ENCODE measurements at places on chromosomes 16 and 17.

DNA sequence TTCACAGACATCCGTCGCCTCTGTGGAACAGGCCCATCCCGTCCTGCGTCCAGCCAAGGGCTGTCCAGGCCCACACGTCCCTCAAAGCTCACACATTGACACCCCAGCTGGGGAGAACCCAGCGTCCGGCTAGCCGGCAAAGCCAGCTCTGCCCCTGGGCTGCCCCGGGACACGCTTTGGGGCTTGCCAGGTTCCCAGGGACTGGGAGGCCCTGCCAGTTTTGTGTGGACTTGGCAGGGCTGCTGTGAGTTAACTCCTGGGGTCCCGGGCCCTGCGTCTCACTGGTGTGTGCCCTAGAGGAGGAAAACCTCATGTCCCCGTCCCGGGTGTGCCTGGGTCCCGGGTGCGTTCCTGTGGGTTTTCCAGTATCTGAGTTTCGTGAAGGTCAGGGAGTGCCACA, 6.3 kb downstream of the SOX8 start:
- DNase-seq, result no peak

GRCh38 chr17:60381958-60382357, 10.0 kb downstream of the USP32 start:
- no peak for DNase-seq

GRCh38 chr16:20760346-20760745, 3.5 kb upstream of the ACSM3 start:
- DNase-seq, result no peak

DNA sequence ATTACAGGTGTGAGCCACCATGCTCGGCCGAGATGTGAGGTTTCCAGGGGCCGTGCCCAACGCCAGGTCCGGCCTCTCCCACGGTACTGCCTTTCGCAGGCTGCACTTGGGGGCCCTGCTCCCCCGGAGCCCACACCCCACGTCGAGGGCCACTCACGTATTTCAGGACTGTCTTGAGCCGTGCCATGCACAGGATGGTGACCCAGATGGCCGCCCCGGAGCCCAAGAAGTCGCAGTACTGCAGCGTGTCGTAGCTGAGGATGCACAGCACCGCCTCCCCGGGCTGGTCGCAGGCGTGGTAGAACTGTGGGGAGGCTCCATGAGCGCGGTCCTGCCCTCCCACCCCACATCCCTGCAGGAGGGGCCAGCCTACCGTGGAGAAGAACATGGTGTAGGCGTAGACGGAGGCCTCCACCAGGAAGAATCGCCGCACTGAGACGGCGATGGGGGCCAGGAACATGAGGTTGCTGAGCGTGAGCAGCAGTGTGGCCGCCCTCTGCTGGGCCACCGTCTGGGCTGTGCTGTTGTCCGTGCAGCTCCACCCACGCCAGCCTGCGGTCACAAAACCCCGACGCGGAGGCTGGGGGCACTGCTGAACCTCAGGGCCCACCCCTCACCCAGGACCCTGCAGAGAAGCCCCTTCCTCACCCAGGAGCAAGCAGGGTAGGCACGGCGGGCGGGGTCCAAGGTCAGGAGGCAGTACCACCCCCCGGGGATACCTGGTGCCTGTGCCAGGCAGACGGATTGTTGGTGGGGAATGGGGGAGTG, 3.7 kb upstream of the MRPL28 start:
- no peak for DNase-seq

DNA sequence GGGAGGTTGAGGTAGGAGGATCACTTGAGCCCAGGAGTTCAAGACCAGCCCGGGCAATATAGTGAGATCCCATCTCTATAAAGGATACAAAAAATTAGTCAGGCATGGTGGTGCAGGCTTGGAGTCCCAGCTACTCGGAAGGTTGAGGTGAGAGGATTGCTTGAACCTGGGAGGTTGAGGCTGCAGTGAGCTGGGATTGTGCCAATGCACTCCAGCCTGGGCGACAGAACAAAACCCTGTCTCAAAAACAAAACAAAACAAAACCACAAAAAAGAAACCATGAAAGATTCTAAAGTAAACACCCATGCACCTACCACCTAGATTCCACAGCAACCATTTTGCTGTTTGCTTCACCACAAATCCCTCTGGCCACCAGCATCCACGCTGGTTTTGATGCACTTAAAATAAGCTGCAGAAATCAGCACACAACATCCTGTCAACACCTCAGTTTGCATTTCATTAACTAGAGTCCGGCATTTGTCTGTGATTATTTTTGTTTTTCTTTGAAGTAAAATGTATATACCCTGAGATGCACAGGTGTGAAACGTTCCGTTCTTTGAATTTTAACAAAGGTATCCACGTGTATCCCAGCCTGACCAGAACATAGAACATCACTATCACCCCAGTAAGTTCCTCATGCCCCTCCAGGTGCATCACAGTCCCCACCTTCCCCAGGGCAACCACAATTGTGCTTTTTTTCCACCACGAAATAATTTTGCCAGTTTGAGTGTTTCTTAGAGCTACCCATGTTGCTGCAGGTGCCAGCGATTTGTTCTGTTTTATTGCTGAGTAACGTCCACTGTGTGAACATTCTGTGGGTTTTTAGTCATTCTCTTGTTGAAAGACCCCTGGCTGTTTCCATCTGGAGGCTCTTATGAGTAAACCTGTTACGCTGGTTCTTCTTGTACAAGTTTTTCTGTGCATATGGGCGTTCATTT, 191.5 kb downstream of the SEC14L1 start:
- no peak for DNase-seq

DNA sequence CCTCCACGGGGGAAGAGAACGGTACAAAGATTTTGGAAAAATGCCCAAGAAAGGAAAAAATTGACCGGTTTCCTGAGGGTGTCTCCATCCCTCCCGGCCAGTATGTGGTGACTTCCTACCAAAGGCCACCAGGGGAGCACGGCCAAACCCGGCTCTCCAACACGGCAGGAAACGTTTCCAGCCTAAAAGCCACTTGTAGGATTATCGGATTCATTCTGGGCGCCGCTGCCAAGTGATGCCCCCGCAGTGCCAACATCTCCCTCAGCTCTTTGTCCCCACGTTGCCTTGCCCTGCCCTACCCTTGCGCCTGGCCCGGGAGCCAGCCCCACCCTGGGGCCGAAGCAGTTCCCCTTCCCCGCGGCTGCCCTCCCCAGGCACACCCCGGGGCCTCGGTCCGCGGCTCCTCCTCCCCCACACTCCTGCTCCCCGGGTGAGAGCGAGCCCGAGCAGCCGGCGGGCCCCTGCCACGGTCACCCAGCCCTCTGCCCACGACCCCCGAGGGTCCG, 688 bp downstream of the CRK start:
- DNase-seq, result no peak

- DNase-seq, result no peak
Observed at GRCh38 chr17:73189417-73190099, 3.3 kb upstream of the COG1 start.

- DNase-seq, result no peak
Observed at GRCh38 chr17:12727076-12727760, 61.5 kb downstream of the MYOCD start.

DNA sequence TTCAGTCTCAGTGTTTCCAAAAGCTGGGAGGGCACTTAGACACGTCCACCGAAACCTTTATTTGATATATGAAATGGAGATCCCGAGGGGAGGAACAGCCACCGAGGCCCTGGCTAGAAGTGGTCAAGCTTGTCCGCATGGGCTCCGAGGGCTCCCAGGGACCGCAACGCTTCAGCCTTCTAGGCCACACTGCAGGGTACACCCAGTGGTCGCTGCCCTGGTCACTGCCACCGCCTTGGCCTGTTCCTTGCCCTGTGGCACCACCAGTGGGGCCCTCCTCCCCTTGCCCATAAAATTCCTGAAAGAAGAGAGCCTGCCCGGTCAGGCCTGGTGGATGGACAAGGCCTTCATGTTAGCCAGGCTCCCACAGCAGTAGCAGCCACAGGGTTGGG, 43.8 kb upstream of the SMPD3 start:
- no peak for DNase-seq

- DNase-seq, result no peak
Observed at GRCh38 chr17:29156781-29157180, 23.4 kb downstream of the MYO18A start.

DNA sequence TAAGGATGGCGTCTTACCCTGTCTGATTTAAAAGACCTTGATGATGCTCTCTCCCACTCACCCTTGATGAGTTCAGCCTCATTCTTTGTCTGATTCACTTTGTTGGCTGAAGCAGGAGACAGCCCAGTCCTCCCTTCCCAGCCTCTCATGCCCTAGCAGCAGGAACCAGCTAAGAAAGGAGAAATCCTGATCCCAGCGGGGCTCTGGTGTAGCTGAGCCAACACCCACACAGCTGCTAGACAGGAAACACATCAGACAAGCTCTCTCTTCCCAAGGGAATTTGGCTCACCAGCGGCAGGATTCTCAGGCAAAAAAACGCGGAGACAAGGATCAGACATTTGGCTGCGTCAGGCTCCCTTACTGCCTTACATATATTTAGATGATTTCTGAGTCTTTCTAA, 211.5 kb downstream of the CDH11 start:
- DNase-seq, result no peak

GRCh38 chr17:30366536-30366935, 12.2 kb upstream of the CPD start:
- DNase-seq, result no peak

- DNase-seq, result no peak
Observed at GRCh38 chr16:88596483-88596882, 26.3 kb downstream of the ZC3H18 start.

GRCh38 chr17:49549691-49550678, 25.7 kb upstream of the NXPH3 start:
- no peak for DNase-seq

- no peak for DNase-seq
Observed at GRCh38 chr17:15650741-15651582, 31.5 kb upstream of the FBXW10B start.

DNA sequence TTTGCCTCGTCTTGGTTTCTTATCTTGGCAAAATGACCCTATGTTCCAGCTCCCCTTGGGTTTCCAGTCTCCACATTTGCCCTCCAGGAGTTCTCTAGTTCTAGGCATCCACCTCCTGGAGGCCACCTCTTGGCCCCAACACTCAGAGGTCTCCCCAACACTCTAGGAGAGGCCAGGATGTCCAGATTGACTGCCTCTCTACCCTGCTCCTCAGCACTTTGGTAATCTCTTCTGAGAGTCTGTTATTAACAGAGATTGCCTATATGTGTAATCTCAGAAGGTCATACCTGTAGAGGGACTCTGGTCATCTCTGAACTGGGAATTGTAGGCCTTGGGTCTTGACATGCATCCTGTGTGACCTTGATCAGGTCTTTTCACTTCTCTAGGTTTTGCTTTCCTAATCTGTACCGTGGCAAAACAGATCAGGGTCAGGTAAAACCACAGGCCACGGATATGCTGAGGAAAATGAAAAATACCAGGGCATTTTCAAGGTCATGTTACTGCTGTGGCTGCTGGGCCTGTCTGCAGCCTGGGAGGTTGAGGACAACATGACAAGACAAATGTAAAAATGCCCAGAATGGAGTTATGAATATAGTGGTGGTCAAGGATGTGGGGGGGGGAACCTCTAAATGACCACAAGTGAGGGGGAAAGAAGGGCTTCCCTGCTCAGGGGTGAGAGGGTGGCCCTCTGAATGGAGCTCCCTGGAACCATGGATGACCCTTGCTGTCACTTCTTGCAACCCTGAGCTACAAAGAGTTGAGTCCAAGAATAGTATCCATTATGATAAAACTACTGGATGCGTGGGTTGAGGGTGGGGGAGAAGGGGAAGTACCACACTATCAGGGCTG, 5.0 kb upstream of the CCL4L2 start:
- no peak for DNase-seq

DNA sequence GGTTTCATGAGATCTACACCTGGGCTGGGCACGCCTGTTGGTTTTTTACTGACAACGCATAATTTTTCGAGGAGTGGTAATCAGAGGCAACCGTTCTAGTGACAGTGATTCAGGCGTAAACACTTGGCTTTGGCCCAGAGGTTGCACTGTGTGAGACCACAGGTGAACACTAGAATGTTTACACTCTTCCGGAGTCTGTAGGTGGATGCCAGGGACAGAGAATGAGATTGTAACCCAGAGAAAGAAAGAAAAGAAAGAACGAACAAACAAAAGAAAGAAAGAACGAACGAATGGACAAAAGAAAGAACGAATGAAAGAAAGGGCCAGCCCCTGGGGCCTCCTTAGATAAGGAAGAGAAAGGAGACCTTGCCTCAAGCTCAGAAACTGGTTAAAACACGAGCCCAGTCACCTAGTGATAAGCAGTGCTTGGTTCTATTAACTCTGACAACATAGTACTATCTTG, 113.2 kb downstream of the PRKCB start:
- no peak for DNase-seq

- DNase-seq, result no peak
Observed at GRCh38 chr16:80066805-80067580, 466.5 kb upstream of the MAF start.

DNA sequence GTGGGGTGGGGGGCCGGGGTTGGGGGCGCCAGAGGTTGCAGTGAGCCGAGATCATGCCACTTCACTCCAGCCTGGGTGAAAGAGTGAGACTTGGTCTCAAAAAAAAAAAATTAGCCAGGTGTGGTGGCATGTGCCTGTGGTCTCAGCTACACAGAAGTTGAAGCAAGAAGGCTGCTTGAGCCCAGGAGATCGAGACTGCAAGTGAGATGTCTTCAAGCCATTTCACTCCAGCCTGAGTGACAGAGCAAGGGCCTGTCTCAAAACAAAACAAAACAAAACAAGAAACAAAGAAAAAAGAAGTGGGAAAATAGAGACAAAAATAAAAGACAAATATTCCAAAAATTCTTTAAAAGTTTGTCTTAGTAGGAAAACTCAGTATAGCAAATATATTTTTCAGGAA, 135.1 kb upstream of the CORO6 start:
- no peak for DNase-seq

DNA sequence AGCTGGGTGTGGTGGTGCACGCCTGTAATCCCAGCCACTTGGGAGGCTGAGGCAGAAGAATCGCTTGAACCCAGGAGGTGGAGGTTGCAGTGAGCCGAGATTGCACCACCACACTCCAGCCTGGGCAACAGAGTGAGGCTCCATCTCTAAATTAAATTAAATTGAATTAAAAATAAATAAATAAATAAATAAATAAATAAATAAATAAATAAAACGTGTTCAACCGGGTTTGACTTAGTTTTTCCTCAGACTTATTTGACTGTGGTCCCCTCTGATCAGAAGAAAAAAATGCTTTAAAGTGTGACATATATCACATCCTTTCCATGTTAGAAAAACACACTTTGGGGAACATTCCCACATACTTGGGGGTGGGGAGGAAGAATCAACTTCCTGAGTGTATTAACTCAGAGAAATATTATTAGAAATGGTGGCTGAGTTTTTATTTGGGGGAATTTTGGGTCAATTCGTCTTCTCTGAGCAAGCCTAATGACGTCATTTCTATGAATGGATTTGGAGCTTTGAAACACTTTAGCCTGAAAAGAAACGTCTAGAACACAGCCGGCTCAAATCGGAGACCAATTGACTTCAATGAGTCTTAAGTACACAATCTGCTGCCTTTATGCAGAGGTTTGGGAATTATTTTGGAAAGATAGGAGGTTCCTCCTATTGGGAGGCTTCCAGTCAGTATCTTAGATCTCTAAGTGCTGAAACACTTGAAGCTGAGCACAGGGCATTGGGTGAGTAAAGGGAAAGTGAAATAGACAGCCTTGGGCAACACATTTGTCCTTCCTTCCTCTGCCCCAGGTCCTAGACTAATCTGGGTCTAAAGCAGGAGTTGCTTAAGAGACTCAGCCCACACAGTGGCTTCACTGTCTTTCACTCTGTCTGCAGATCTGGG, 132.6 kb downstream of the PITPNC1 start:
- DNase-seq, result no peak

Measured in cortex of kidney (tissue), 1 donor.